Natural killer cell (primary cell): ENCODE measurements at places on chromosomes 2 and 18.

DNA sequence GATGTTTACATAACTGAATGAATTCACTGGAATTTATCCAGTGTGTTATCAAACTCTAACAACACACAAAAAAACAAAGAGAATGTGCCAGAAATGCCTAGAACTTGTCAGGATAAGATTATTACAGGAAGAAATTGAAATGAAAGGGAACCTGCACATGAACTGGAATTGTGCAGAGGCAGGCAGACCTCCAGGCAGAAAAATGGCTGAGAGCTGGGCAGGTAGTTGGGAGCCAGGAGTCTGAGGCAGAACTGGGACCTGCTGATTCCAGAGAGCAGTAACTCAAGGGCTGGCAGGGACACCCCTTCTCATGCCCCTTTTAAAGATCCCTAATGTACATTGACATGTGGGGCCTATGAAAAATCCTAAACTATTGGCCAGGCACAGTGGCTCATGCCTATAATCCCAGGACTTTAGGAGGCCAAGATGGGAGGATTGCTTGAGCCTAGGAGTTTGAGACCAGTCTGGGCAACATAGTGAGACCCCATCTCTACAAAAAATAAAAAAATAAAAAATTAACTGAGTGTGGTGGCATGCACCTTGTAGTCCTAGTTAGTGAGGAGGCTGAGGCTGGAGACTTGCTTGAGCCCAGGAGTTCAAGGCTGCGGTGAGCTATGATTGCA lies 674 bp upstream of the SP110 start:
- peaks cover 43% of the 10 kb centered on the region for H3K4me1 ChIP-seq
- no peaks in the 10 kb centered on the region for H3K27me3 ChIP-seq
- peaks cover 15% of the 10 kb centered on the region for H3K36me3 ChIP-seq
- H3K27ac ChIP-seq = peak overlapping the region; percentile 83

GRCh38 chr2:241048949-241049343 lies 50.5 kb downstream of the SNED1 start:
- no peaks in the 10 kb centered on the region for H3K36me3 ChIP-seq
- H3K27me3 ChIP-seq = no peaks in the 10 kb centered on the region
- no peak overlapping the region for H3K4me3 ChIP-seq
- no peaks in the 10 kb centered on the region for H3K4me1 ChIP-seq

DNA sequence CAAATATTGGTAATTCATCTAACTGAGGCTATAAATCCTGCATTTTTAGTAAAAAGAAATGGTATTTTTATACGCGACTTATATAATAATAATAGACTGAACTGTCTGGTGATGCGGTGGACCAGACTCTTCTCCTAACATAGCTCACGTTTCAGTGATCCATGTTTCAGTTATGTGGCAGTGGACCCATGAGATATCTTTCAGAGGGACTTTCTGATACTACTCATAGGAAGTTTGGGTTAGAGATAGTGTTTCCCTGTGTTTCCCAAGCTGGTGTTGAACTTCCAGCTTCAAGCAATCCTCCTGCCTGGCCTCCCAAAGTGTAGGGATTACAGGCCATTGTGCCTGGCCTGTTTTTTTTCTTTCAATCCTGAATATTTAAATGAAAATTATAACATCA lies 59.2 kb downstream of the KCTD1 start:
- H3K4me3 ChIP-seq = no peak overlapping the region
- no peaks in the 10 kb centered on the region for H3K36me3 ChIP-seq
- H3K27ac ChIP-seq = no peak overlapping the region
- no peaks in the 10 kb centered on the region for H3K27me3 ChIP-seq
- no peak for DNase-seq

DNA sequence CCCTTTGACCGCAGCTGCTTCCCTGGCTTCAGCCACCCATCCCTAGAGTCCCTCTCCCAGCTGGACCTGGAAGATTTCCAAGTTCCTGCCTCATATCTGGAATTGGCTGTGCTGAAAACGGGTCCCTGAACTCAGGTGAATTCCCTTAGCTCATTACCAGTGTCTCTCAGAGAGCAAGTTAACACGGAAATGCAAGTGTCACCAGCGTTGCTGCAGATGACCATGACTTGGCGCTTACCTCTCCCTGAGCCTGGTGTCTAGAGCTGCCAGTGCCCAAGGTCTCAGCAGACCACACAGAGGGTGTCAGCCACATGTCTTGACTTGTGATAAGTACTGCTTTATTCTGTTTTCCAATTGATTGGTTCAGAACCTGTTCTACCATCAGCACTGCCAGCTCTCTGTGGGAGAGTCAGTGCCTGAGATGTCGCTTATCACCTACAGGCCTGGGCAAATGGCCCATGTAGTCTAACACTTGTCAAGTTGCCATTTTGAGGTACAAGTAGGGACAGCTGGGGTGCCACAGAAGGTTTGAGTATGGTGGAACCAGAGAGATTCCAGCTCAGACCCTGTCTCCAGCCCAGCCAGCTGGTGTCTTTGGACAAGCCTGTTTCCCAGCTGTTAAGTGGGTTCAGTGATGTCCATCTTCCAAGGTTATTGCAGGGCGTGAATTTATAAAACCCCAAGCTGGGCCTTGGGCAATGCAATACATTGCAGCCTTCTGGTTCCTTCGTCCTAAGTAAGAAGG lies 48.7 kb downstream of the LYPD1 start:
- no peaks in the 10 kb centered on the region for H3K4me1 ChIP-seq
- H3K27me3 ChIP-seq = no peaks in the 10 kb centered on the region
- H3K36me3 ChIP-seq = no peaks in the 10 kb centered on the region
- no peak for DNase-seq
- H3K27ac ChIP-seq = no peak overlapping the region

- H3K4me3 ChIP-seq = no peak overlapping the region
- no peaks in the 10 kb centered on the region for H3K4me1 ChIP-seq
- DNase-seq = no peak
- no peaks in the 10 kb centered on the region for H3K27me3 ChIP-seq
- no peak overlapping the region for H3K27ac ChIP-seq
Observed at GRCh38 chr2:54895730-54896129, 154.5 kb downstream of the RTN4 start.

- H3K4me1 ChIP-seq = no peaks in the 10 kb centered on the region
- no peaks in the 10 kb centered on the region for H3K27me3 ChIP-seq
- no peak for DNase-seq
- H3K36me3 ChIP-seq = no peaks in the 10 kb centered on the region
- no peak overlapping the region for H3K27ac ChIP-seq
- H3K4me3 ChIP-seq = no peak overlapping the region
Observed at GRCh38 chr2:191666732-191667131, 11.2 kb upstream of the NABP1 start.

- no peak for DNase-seq
- H3K4me1 ChIP-seq = no peaks in the 10 kb centered on the region
- H3K36me3 ChIP-seq = no peaks in the 10 kb centered on the region
- no peak overlapping the region for H3K27ac ChIP-seq
- H3K27me3 ChIP-seq = no peaks in the 10 kb centered on the region
- no peak overlapping the region for H3K4me3 ChIP-seq
Observed at GRCh38 chr2:217371781-217372213, 511.9 kb upstream of the TNP1 start.

- no peaks in the 10 kb centered on the region for H3K36me3 ChIP-seq
- no peak for DNase-seq
- no peaks in the 10 kb centered on the region for H3K4me1 ChIP-seq
- no peak overlapping the region for H3K27ac ChIP-seq
- H3K27me3 ChIP-seq = peaks cover 2% of the 10 kb centered on the region
- no peak overlapping the region for H3K4me3 ChIP-seq
Observed at GRCh38 chr2:179071810-179072355, 21.9 kb upstream of the CCDC141 start.

DNA sequence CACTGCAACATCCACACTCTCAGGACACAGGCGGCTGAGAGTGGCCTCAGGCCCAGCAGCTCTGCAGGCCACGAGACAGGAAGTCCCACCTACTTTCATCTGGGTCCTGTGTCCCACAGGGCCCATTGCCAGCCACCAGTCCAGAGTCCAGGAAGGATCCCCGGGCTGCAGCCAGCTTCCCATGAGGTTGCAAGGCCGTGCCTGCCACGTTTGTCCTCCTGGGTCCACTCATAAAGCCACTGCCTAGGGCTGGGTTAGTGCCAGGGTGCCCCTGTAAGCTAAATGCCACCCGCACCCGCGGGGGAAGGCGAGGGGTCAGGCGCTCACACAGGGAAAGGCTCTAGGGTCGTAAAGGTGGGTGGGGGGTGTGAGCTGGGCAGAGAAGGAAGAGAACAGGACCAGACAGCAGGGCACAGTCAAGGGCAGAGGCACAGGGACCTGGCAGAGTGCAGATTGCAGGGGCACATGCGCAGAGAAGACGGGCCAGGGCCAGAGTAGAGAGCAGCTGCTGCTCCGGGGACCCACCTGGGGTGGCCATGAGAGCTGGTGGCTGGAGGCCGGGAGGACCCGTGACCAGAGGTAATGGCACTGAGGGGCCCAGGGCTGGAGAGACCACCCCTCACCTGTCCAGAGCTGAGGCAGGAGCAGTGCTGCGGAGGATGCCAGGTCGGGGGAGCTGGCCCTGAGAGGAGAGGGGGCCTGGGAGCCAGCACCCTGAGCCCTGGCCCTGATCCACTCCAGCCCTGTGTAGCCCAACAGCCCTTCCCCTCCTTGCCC lies 8.0 kb downstream of the AGXT start:
- no peaks in the 10 kb centered on the region for H3K27me3 ChIP-seq
- H3K4me1 ChIP-seq = no peaks in the 10 kb centered on the region
- H3K4me3 ChIP-seq = no peak overlapping the region
- H3K36me3 ChIP-seq = no peaks in the 10 kb centered on the region
- no peak overlapping the region for H3K27ac ChIP-seq

- H3K4me1 ChIP-seq = peaks cover 15% of the 10 kb centered on the region
- H3K27me3 ChIP-seq = no peaks in the 10 kb centered on the region
- no peak for DNase-seq
- no peak overlapping the region for H3K27ac ChIP-seq
Observed at GRCh38 chr18:48875942-48876511, 74.7 kb downstream of the SMAD7 start.

DNA sequence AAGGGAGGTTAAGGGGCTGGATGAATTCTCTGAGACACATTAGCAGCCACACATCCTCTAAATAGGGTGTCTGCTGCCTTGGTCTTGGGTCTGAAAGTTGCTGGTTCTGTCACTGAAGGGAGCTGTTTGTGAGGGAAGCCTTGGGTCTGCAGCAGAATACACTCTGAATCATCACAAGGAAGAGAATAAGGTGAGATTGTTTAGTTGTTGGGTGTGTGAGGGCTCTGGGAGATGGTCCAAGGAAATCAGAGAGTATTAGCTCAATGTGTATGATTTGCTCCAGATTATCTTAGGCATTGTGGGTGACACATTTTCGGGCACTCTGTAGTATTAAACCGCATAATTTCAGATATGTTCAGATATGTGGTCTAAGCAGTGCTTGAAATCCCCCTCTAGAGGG lies 548.5 kb downstream of the SLC4A3 start:
- no peak for DNase-seq
- no peaks in the 10 kb centered on the region for H3K27me3 ChIP-seq
- no peaks in the 10 kb centered on the region for H3K4me1 ChIP-seq
- H3K36me3 ChIP-seq = no peaks in the 10 kb centered on the region

- no peak overlapping the region for H3K4me3 ChIP-seq
- no peaks in the 10 kb centered on the region for H3K36me3 ChIP-seq
- H3K27me3 ChIP-seq = peaks cover 4% of the 10 kb centered on the region
- no peak for DNase-seq
Observed at GRCh38 chr2:17858064-17858463, 20.4 kb upstream of the KCNS3 start.

- H3K27ac ChIP-seq = no peak overlapping the region
- no peaks in the 10 kb centered on the region for H3K27me3 ChIP-seq
- H3K36me3 ChIP-seq = no peaks in the 10 kb centered on the region
- no peak for DNase-seq
- H3K4me3 ChIP-seq = no peak overlapping the region
- H3K4me1 ChIP-seq = no peaks in the 10 kb centered on the region
Observed at GRCh38 chr18:31438402-31438801, 9.1 kb upstream of the DSG3 start.

GRCh38 chr2:235218486-235218907 lies 266.7 kb downstream of the SH3BP4 start:
- no peaks in the 10 kb centered on the region for H3K27me3 ChIP-seq
- H3K36me3 ChIP-seq = no peaks in the 10 kb centered on the region
- no peak overlapping the region for H3K4me3 ChIP-seq
- H3K4me1 ChIP-seq = no peaks in the 10 kb centered on the region

GRCh38 chr2:171515672-171516298 lies 6.5 kb upstream of the CYBRD1 start:
- DNase-seq = no peak
- no peaks in the 10 kb centered on the region for H3K27me3 ChIP-seq
- no peak overlapping the region for H3K4me3 ChIP-seq
- H3K4me1 ChIP-seq = no peaks in the 10 kb centered on the region
- H3K36me3 ChIP-seq = no peaks in the 10 kb centered on the region

DNA sequence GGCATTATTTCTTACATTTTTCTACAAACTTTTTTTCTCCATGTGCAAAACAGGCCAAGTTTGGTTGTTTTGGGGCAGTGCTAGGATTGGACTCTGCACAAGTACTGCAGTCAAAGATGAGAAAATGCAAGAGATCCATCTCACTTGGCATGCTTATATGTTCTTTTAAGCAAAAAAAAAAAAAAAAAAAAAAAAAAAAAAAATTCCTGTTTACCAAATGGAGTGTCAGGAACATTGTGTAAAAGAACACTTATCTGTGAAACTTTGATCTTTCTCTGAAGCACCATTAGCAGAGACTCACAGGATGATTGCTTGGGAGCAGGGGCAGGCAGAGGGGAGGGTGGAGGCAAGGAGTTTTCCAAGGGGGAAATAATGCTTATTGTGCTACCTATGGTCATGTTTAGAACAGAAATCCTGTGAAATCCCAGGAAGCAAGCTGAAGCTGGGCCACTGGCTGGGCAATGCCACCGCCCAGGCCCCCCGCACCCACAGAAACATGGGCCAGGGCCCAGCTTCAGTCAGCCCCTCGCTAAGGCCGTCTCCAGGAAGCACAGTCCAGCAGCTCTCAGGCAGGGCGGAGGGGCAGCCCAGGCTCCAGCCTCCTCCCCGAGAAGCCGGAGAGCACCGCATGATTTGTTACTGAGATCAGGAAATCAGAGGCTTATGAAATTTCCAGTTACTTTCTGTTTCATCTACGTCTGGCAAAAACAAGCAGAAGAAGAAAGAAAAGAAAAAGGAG lies 229.4 kb downstream of the ZNF516 start:
- H3K27ac ChIP-seq = no peak overlapping the region
- H3K27me3 ChIP-seq = peaks cover 2% of the 10 kb centered on the region
- H3K4me1 ChIP-seq = no peaks in the 10 kb centered on the region
- no peak for DNase-seq
- H3K36me3 ChIP-seq = no peaks in the 10 kb centered on the region

GRCh38 chr2:45892757-45893156 lies 241.3 kb downstream of the PRKCE start:
- DNase-seq = no peak
- H3K4me1 ChIP-seq = peaks cover 50% of the 10 kb centered on the region
- no peak overlapping the region for H3K27ac ChIP-seq
- no peaks in the 10 kb centered on the region for H3K27me3 ChIP-seq
- no peaks in the 10 kb centered on the region for H3K36me3 ChIP-seq
